Stromal cell of bone marrow (primary cell): ENCODE measurements at places on chromosomes 5 and 9.

DNA sequence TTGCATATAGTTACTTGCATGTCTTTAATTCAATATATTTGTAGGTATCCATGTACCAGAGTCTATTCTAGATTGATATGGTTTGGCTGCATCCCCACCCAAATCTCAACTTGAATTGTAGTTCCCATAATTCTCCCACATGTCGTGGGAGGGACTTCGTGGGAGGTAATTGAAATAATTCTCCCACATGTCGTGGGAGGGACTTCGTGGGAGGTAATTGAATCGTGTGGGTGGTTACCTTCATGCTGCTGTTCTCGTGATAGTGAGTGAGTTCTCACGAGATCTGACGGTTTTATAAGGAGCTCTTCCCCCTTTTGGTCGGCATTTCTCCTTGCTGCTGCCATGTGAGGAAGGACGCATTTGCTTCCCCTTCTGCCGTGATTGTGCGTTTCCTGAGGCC is 16.5 kb downstream of the FBXL7 start:
- DNase-seq: no peak

- no peak for DNase-seq
Measured at GRCh38 chr9:108673386-108673785, 182.4 kb downstream of the ACTL7B start.

DNA sequence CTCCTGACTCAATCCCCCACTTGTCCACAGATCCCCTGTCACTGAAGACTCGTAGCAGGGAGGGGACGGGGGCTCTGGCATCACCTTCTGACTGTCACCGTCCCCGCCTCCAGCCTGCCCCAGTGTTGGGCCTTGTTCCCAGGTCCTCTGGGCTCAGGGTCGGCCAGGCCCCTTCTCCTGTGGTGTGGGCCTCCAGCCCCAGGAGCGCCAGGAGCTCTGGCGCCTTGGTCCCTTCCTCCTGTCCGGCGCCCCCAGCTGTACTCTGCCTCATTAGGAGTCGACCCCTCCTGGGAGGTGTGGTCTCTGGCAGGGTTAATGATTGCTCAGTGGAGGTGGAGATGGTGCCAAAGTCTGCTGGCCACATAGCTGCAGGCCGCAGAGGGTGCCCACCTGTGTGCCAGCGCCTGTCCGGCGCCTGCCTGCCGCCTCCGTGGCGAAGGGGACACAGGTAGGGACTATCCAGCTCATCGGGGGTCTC is at the start of gene CDHR2:
Gene CDHR2, plus strand, starts transcription at position 376 of the 478 bp plus-strand sequence. CDS start 16,011 bp downstream, outside the sequence.
- no peak for DNase-seq

GRCh38 chr5:173484569-173484968 is 131.9 kb downstream of the BOD1 start:
- no peak for DNase-seq

- DNase-seq: no peak
Measured at GRCh38 chr9:6973762-6974161, 216.0 kb downstream of the KDM4C start.

DNA sequence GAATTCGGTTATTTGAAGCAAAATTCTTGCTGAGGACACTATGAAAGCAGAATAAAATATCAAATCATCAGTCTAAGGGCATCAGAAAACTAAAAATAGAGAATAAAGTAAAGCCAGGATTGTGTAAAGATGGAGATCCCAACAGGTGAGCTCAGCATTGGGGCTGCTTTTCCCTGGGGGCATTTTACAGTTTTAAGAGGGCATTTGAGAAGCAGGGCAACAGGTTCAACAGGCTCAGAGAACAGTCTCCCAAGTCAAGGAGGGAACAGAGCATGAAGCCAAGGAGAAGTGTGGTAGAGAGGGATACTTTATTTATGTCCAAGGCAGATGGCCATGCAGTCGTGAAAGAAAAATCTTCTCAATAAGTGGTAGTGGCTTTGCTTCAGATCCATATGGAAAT is 145.4 kb downstream of the SYK start:
- DNase-seq: no peak

DNA sequence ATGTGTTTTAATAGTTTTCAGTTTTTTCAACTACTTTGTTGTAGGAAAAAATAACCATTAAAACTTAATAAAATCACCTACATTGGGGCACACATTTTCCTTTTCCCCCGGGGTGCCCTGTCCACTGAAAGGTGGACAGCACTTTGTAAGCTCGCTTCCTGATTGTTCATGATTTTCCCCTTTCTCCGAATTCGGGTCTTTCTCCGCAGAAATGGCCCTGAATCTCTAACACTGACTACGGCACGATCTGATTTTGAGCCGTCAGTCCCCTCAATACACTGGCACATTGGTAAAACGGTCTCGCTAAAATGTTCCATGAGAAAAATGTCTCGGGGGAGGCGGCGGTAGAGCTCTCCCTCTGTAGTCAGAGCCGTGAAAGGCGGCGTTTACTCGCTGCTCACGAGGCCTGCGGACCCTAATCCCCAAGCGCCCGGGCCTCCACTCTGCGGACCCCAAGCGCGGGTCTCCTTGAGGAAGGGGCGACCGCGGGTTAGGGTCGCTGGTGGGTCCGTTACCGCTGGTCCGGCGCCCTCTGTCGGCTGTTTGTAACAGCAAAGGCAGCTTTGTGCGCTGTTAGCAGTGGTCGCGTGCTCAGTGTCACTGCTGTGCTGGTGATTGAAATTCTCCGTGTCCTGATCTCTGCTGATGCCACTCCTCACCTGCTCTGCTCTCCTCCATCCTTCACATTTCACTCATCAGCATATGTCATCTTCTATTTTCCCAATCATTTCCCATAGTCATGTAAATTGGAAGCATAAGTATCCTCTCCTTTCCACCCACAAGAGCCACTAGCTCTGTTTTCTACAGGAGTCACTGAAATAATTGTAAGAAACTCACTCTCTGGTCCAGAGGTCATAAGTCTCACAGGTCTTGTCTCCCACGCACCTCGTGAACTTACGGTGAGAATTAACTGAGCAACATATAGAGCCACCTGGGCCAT is 10.8 kb upstream of the IFNA2 start:
- no peak for DNase-seq

GRCh38 chr5:175710326-175710725 is 52.5 kb downstream of the HRH2 start:
- DNase-seq: no peak

DNA sequence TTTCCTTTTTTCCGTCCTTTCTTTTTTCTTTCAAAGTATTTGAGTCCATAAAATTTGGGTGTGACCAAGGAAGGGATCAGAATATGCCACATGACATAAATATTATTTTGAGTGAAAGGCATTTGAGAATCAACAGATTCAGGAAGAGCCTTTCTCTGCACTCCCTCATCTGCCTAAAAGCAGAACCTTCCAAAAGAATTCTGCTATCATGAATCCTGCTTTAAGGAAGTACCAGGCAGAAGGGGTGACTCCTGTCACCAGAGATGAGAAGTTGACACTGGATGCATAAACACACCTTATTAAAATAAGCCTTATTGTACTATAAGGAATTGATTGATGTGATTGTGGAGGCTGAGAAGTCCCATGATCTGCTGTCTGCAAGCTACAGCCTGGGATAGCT is 196.7 kb downstream of the SREK1 start:
- DNase-seq: no peak

DNA sequence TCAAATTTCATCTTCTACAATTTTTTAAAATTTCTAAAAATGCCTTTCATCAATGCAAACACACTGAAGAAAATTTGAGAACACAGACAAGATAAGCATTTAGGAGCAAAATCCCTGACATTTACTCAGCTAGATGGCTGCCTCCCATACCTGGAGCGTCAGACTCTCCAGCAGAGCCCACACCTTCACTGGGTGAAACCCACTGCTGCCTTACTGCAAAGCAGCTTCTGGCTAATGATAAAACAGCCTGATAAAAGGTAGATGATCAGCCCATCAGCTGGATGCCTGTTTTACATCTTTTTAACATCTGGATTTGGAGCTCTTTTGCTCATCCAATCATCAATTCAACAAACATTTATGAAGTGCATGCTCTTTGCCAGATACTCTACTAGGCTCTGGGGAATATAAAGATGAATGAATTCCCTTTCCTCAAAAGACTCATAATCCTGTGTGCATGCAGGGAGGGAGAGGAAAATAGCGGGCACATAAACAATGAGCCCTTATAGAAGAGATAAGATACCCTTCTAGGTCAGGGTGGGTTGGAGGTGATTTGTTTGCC is 271.2 kb downstream of the SAXO1 start:
- DNase-seq: no peak

DNA sequence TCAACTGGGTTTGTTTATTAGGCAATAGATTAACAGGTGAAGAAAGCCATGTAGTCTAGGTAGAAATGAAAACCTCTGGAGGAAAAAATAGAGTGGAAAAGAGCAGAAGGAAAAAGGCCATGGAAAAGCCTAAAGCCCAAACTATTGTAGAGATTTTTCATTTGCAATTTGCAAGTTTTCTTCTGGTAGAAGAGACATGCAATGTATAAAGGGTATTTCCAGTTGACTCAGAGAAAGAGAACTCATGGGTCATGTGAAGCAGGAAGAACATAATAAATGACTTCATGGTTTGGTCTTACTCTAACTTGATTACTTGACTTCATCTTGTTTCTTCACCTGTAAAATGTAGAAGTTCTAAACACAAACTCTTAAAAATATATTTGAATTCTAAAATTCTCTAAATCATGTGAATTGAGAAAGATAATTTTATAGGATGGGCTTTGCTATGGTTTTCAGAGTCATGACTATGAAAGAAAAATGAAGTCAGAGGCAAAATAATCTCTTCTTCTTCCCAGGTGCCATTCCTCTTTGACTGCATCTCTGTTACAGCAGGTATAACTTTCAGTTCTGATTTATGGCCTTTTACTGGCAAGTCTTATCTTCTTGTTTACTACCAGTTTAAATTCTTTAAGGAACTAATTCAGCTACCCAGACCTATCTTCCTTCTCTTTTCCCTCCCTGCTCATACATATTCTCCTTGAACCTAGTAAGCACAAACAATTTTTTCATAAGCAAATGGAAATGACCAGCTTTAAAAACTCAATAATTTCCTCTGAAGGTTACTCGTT is 47.7 kb upstream of the TMC1 start:
- peak; percentile 37 for DNase-seq

- peak; percentile 34 for DNase-seq
Measured at GRCh38 chr5:127959152-127959764, 124.3 kb upstream of the SLC12A2 start.

GRCh38 chr5:102341681-102342288 is 45.7 kb upstream of the SLCO4C1 start:
- no peak for DNase-seq

- DNase-seq: no peak
Measured at GRCh38 chr5:13322769-13323168, 621.7 kb downstream of the DNAH5 start.

GRCh38 chr5:102823441-102823874 is 68.4 kb downstream of the PAM start:
- DNase-seq: peak; percentile 36

GRCh38 chr5:58462623-58463230 is 2.8 kb upstream of the PLK2 start:
- peak; percentile 41 for DNase-seq

GRCh38 chr9:134348404-134349155 is 22.3 kb downstream of the RXRA start:
- DNase-seq: no peak

GRCh38 chr9:127140181-127140580 is 17.7 kb upstream of the ANGPTL2 start:
- no peak for DNase-seq

DNA sequence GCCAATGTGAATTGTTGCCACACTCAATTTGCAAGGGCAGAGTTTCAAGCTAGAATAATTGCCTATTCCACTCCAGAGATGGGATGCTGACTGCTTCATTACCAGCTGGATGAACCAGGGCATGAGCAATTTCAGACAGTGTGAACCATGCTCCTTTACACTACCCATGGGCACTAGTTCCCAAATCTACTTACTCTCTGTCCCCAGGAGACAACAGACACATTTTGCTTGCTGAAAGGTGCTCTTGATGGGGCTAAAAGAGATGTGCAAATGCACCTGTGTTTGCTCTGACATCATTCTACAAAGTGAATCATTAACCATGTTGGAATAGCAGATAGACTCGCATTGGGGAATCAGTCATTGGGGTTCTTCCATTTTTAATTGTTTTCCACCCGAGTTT is 522.3 kb upstream of the NUDT12 start:
- no peak for DNase-seq

DNA sequence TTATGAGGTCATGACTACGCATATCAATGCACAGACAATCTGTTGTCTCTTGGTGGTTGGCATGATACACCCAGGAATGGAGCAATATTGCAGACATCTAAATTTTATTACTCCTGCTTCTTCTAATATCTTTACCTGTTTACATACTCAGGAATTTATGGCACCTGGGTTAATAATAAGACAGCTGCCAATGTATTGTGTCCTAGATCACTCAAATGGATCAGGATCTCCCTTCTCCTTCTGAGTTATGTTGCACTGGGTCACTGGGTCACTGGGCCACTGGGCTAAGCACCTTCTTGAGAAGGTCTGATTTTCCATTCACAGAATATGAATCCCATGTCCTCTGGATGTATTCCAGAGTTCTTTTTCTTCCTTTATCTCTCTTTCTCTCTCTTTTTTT is 41.8 kb downstream of the CCL28 start:
- no peak for DNase-seq

- DNase-seq: no peak
Measured at GRCh38 chr5:191949-192690, 825 bp downstream of the LRRC14B start.

DNA sequence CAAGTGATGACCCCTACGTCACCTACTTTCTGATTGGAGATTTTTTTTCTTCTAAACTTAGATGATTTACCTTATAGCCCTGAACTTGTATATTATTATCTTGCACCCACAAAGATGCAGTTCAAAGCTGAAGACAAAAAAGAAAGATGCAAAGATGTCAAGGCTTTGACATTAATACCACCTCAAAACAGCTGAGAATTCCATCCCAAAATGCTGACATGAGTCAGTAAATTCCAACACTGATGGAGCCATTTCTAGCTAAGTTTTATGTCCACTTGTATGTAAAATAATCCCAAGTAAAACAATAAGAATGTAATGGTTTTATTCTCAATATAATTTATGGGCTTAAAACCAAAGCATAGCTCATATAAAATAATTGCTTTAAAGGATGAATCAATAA is 91.5 kb upstream of the CDH9 start:
- DNase-seq: no peak

DNA sequence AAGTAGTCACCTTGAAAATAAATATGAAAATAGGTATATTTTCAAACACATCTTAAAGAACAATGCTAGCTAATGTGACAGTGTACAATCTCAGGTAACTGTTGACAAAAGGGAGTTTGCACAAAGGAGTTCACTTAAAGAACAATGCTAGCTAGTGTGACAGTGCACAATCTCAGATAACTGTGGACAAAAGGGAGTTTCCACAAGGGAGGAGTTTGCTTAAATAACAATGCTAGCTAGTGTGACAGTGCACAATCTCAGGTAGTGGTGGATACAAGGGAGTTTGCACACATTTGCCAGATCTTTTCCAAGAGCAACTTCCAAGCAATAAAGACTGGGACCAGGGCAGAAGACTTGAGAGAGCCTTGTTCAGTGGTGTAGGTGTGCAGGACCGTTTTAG is 442.9 kb upstream of the FTMT start:
- no peak for DNase-seq

- no peak for DNase-seq
Measured at GRCh38 chr5:110045158-110045557, 355.4 kb downstream of the MAN2A1 start.
